Daoy (cell line): ENCODE measurements at places on chromosomes 7 and 10. TPM values are rescaled to one million over a fixed set of nuclear protein-coding genes. Genes with fewer than 3 reads are reported as not detected.

DNA sequence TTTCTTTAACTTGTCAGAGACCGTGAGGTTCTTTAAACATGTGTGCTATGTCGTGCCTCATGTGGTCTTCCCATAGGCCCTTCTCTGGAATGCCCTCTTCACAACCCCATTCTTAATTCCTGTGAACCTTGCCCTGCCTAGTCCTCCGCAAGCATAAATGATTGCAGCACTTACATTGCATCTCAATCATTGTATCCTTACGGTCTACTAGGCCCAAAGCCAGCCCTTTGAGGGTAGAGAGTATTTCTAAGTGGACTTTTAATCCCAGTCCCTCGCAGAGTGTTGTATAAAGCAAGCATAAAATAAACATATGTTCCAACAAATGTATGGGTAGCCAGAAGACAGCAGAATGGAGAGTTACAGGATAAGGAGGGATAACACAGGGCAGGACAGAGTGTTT is 92.1 kb upstream of the FAM133B start:
- DNase-seq, result no peak

GRCh38 chr7:96637522-96637921 is 72.1 kb downstream of the SEM1 start:
- no peak for DNase-seq

- no peak for DNase-seq
These were observed 282.1 kb downstream of the ARHGAP12 start for GRCh38 chr10:31646519-31646918.

DNA sequence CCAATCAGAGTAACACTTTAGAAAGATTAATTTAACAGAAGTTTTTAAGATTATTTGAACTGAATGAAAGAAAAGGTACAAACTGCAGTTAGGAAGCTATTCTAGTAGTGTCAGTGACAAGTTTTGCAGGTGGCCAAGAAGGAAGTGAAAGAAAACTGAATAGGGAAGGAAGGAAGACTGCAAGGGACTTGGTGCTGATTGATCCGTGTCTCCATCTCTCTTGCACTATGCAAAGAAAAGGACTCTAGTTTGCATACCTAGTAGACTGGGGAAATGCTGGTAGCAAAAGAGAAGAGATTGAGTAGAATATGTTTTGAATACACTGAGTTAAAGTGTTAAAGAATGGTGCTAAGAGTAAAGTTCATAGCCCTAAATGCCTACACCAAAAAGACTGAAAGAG is 33.0 kb downstream of the OR6V1 start:
- no peak for DNase-seq

DNA sequence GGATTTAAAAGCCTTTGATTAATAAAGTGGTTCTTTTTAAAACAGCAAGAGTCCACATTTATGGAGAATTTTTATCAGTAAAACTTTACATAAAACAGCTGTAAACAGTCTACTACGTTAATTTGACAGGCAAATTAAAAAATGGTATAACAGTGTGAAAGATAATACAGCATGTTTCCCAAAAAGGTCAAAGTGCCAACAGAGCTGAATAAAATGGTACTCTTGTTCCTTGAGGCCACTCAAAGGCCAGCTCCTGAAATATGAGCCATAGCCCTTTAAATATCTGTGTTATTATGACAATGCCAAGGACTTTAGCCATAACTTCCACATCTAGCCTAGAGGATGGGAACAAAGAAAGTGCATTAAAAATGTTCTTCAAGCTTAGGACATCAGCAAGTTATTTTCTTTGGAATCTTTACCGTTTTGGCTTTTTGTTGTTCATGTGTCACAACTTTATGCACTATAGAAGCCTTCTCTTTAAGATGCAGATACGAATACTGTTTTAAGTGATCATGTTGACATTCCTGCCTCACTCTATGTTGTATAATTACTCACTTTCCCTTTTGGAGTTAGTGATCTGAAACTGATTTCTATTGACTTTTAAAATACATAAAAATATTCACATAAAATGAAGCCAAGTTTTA is 165.6 kb downstream of the RNLS start:
- no peak for DNase-seq

GRCh38 chr7:144761493-144761892 is 74.4 kb downstream of the TPK1 start:
- DNase-seq, result no peak

DNA sequence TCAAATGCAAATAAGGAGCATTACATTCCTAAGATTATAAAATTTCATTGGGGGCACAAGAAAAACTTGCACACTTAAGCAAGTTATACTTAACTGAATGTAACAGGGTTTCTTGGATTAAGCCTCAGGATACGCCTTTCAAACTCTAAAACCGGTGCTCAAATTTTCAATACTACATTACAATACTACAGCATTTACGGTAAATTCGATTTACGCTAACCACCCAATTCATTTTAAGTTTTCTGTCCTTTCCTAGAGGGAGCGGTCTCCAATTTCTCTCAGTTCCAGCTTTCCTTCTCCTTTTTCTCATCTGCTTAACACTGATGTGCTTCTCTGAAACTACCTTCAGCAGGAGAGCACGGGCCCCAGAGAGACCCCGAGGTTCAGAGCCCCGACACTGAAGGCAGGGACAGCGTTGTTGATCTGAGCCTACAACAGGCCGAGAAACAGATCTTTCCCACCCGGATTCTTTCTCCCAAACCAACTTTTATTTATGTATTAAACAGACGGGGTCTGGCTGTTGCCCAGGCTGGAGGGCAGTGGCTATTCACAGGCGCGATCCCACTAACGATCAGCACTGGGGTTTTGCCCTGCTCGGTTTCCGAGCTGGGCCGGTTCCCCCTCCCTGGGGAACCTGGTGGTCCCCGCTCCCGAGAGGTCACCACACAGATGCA is 798 bp downstream of the ZNF425 start:
- no peak for DNase-seq

- DNase-seq, result peak; percentile 59
These were observed 86.6 kb upstream of the ZNF92 start for GRCh38 chr7:65287023-65287422.

DNA sequence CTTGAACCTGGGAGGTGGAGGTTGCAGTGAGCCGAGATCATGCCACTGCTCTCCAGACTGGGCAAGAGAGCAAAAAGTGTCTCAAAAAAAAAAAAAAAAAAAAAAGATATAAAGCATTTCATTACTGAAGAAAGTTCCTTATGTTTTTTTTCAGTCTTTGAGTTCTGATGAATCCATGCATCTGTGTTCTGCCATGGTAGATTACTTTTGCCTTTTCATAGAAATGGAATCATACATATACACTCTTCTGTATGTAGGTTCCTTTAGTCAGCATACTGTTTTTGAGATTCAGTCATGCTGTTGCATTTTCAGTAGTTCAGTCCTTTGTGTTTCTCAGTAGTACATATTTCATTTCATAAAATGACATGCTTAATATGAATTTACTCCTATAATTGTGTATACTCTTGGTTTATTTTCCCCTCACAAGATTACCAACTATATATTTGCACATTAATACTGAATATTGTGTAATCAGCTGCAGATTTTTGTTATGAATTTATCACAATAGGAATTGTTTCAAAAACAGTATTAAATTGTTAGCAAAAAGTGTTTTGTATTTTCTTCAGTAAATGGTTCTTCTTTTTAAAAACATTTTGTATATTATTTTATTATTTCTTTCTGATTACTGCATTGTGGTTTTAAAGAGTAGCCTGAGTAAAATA is 2.8 kb upstream of the ZNF777 start:
- no peak for DNase-seq

GRCh38 chr7:4806983-4807597 is 31.7 kb downstream of the AP5Z1 start:
- no peak for DNase-seq

DNA sequence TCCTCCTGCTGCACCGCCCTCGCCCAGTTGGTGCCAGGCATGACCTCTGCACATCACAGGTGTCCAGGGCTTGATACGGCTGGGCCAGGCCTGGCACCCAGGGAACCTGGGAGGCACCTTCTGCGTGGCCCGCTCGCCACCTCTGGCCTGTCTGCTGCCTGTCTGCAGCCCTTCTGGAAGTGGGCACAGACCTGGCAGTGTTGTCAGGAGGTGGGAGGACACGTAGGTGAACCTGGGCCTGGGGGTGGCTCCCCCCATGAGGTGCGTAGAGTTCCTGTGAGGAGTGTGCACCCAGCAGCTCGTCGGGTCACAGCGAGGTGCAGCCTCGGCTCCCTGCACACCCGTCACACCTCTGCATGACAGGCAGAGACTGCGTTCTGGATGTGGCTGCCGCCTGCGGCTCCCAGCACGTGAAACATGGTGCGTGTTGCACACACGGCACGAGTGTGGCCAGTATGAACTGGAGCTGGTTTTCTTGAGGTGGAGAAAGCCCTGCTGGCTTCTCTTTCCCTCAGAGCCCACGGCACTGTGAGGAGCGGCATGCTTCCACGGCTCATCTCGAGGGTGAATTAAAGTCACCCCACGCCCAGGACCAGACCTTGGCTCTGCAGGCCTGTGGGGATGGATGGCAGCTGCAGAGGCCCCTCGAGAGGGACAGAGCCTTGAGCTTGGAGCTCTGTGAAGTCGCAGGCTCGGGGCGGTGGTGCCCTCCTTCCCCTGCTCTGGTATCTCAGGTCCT is 24.8 kb downstream of the INPP5A start:
- DNase-seq, result no peak

CYP26C1 gene
- 0.11 TPM in 1 of 2 replicates, not detected in the other for total RNA-seq

- DNase-seq, result no peak
These were observed 33.8 kb downstream of the MKI67 start for GRCh38 chr10:128092454-128092853.

DNA sequence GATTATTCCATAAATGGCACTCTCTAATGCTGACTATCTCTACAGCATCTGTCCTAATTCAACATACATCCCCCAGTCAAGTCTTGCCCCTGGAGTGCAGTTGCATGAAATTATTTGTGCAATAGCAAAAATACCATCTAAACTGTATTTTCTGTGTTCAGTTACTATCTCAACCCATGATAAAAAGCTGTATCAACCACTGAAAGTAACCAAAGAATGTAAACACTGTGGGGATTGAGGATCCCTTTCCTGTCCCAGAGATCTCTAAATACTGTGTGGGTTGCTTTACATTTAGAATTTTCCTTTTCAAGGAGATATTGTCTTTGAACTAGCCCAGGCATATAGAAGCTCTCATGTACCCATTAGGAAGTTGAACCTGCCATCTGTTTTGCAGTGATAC is 23.9 kb upstream of the DGKI start:
- no peak for DNase-seq

DNA sequence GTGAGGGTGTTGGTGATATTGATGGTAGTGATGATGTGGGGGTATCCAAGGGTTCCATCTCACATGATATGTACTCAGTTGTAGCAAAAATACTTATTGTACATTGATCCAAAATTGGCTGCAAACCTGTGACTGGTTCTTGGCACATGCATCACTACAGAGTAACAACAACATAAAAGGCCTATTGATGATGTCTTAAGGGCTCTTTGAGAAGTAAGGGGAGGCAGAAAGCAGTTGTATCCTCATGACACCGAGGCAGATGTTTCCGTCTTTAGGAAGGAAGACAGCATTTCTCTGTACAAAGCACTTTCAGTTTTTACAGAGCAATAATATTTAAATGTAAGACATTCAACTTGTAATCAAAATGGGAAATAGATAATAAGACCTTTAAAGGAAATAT is 34.5 kb downstream of the NRG3 start:
- no peak for DNase-seq

DEPP1 gene
- 0.11 and 0.15 TPM in 2 replicates for total RNA-seq

GPNMB gene
- 6.9 and 14.5 TPM in 2 replicates for total RNA-seq

NKX1-2 gene
- not detected in 2 replicates for total RNA-seq

PTEN gene
- total RNA-seq, result 33.3 and 39.9 TPM in 2 replicates

- DNase-seq, result no peak
These were observed 49.6 kb upstream of the SORCS3 start for GRCh38 chr10:104591441-104591840.

CFAP43 gene
- total RNA-seq, result 0.24 and 0.69 TPM in 2 replicates

SEC61G gene
- total RNA-seq, result 1,119 and 2,044 TPM in 2 replicates

- peak; percentile 47 for DNase-seq
These were observed 3.4 kb downstream of the BAG3 start for GRCh38 chr10:119654540-119654939.

CACNB2 gene
- 0.06 TPM in 1 of 2 replicates, not detected in the other for total RNA-seq

DNAJC1 gene
- total RNA-seq, result 29.9 and 35.0 TPM in 2 replicates

DNA sequence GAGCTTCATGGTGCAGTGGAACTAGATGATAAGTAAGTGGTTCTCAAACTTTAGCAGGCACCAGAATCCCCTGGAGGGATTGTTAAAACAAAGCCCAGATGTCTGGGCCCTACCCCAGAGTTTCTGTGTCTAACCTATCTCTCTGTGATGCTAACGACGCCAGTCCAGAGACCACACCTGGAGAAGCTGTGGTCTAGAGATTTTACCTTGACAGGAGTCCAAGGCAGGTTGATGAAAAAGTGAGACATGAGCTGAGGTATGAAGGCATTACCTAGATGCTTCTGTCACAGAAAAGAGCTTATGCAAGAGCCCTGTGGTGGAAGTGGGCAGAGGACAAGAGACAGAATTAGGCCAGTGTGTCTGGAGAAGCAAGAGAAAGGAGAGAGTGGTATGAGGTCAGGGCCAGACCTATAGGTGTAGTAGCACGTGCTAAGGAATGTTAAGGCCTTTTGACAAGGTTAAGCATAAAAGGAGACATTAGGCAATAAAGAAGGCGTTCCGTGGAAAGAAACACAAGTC is 184.3 kb upstream of the TCF7L2 start:
- DNase-seq, result no peak

DNA sequence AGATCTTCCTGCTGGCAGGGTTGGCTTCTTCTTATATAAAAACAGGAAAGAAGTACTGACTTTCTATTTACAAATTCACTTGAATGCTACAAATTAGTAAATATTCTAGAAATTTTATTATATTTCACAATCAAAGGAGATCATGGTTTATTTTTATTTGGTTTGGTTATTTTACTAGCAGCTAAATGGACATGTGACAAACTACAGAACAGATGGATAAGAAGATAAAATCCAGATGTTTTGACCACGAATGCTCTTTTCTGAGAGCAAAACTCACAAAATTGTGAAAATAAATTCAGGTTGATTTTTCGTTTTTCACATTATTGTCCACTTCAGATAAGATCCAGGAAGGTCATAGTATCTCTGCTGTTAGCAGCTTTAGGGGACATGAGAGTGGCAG is 55.4 kb downstream of the CACNA2D1 start:
- no peak for DNase-seq

- DNase-seq, result no peak
These were observed 11.4 kb downstream of the PTPRN2 start for GRCh38 chr7:158576050-158576762.

GRCh38 chr10:32958085-32959005 is at the start of gene ITGB1:
ITGB1 (minus strand) TSS chr10:32958230; CDS start chr10:32935558, 22,672 bp downstream.
- DNase-seq, result peak; percentile 98

- DNase-seq, result no peak
These were observed 670.2 kb upstream of the SORCS1 start for GRCh38 chr10:107834706-107835105.

GRCh38 chr7:19899529-19899928 is 126.1 kb upstream of the TMEM196 start:
- no peak for DNase-seq
